Activated T-cell treated with anti-CD3 and anti-CD28 coated beads, Interleukin-2, amount 50 U/mL, for 24 hours (primary cell): ENCODE measurements at places on chromosomes 2 and 18.

GRCh38 chr2:30499681-30500080 is 52.6 kb downstream of the LCLAT1 start:
- H3K36me3 ChIP-seq: peaks cover 62% of the 10 kb centered on the region
- no peak overlapping the region for H3K4me3 ChIP-seq
- no peaks in the 10 kb centered on the region for H3K27me3 ChIP-seq

DNA sequence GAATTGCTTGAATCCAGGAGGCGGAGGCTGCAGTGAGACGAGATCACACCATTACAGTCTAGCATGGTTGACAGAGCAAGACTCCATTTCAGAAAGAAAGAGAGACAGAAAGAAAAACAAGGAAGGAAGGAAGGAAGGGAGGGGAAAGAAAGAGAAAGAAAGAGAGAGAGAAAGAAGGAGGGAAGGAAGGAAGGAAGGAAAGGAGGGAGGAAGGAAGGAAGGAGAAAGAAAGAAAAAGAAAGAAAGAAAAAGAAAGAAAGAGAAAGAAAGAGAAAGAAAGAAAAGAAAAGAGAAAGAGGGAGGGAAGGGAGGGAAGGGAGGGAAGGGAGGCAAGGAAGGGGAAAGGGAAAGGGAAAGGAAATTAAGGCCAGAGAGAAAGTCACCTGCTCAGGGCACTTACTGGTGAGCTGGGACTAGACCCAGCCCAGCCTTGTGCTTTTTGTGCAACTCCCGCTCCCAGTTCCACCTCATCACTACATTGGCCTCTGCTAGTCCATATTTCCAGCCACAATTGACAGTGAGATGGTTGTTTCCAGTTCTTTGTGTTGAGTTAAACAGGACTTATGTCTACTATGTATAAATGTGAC is 35.7 kb downstream of the MOGAT1 start:
- H3K27ac ChIP-seq: no peak overlapping the region
- no peak overlapping the region for H3K4me3 ChIP-seq
- peaks cover 6% of the 10 kb centered on the region for H3K4me1 ChIP-seq
- no peak for DNase-seq
- peaks cover 45% of the 10 kb centered on the region for H3K27me3 ChIP-seq

- H3K36me3 ChIP-seq: no peaks in the 10 kb centered on the region
- no peaks in the 10 kb centered on the region for H3K4me1 ChIP-seq
- DNase-seq: no peak
- H3K27me3 ChIP-seq: peaks cover 3% of the 10 kb centered on the region
These were observed 90.5 kb upstream of the FN1 start for GRCh38 chr2:215526341-215526740.

GRCh38 chr2:16728351-16729136 is 62.9 kb upstream of the CYRIA start:
- DNase-seq: no peak
- no peaks in the 10 kb centered on the region for H3K36me3 ChIP-seq
- peaks cover 41% of the 10 kb centered on the region for H3K4me1 ChIP-seq
- H3K27me3 ChIP-seq: peaks cover 9% of the 10 kb centered on the region
- H3K27ac ChIP-seq: peak overlapping the region; percentile 78

DNA sequence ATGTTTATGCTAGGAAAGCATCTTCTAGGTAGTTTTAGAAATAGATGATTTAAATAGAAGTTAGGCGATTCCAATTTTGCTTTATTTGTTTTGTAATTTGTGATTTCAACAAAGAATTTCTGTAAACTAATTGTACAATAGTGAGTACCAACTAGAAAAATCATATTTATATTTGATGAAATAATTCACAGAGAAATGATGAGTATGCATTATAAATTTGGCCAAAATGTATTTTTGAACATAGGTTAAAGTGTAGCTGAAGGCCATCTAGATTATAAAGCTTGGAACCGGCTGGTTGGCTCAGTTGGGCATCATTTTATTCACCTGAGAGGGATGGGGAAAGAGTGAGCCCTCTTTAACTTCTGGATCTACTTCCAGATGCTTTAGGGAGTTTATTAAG is 50.4 kb downstream of the GPD2 start:
- H3K27ac ChIP-seq: no peak overlapping the region
- no peak for DNase-seq
- peaks cover 55% of the 10 kb centered on the region for H3K4me1 ChIP-seq
